Kidney (tissue), 22 donors: ENCODE measurements at places on chromosomes 1 and 21.

DNA sequence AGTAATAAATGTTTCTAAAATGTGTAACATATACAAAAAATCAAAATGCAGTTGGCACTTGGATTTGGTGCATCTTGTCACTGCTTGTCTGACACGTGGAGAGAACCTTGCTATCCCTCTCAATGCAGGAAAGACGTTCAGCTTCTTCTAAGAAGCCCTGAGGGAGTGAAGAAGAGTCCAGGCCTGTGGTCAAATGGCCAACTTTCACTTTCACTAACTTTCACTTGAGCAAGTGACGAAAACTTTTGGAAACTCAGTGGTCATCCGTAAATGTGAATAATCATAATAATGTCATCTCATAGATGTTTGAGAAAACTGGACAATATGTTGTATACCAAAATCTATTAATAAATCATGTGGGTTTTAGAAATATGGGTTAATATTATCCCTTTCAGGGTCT lies 61.9 kb downstream of the ERG start:
- DNase-seq = no peak

DNA sequence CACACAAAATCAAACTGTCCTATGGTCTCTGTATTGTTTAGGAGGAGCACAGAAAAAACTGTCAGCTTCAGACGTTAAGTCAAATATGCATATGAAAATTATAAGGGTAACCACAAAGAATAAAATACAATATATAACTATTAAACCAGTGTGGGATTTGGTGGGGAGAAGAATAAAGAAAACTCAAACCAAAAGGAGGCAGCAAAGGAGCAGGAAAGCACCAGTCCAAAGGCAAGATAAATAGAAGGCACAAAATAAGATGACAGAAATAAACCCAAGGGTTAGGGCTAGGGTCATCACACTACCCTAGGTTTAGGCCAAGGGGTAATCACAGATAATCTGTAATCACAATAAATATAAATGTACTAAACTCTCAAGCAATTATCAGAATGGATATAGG lies 32.8 kb downstream of the DLGAP3 start:
- no peak for DNase-seq

DNA sequence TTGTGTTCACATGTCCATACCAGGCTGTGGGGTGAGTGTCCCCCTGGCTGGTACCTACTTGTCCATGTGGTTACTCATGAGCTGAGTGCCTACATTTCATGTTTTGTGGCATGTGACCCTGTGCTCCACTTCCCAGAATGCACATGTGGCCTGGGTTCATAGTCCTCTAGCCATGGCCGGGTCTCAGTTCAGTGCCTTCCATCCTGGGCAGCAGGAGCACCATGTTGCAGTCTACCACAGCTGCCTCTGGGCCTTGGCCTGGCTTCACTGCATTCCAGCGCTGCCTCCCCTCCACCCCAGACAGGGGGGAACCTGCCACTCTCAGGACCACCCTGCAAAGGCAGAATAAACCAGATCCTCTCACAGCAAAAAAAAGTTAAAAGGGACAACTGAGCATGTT lies 5.5 kb downstream of the CEPT1 start:
- DNase-seq = no peak

DNA sequence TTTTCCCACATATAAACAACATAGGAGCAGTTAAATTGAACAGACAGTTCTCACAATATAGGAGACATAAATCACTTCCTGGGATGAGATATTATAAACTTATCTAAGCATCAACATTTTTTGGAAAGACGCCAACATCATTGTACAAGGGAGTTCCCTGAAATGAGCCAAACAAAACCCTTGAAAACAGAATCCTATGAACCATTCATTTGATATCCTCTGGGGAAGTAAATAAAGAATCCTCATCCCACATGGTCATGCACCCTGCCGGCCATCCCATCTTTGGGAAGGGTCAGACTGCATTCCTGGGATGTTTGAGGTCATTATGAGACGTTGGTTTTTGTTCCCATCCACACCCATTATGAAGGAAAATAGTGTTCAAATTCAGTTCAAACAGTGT lies 111.8 kb upstream of the USP25 start:
- no peak for DNase-seq

GRCh38 chr1:25428475-25429166 lies 2.1 kb upstream of the MACO1 start:
- DNase-seq = no peak

- no peak for DNase-seq
Measured at GRCh38 chr1:184632415-184633175, 122.1 kb downstream of the EDEM3 start.

GRCh38 chr1:82836973-82837680 lies 1036.4 kb downstream of the ADGRL2 start:
- DNase-seq = no peak

GRCh38 chr1:179774000-179774399 lies 30.9 kb downstream of the FAM163A start:
- DNase-seq = no peak

- DNase-seq = no peak
Measured at GRCh38 chr21:31354122-31354521, 10.1 kb upstream of the TIAM1 start.
